ENCODE measurements at places on chromosomes 7 and 10.

DNA sequence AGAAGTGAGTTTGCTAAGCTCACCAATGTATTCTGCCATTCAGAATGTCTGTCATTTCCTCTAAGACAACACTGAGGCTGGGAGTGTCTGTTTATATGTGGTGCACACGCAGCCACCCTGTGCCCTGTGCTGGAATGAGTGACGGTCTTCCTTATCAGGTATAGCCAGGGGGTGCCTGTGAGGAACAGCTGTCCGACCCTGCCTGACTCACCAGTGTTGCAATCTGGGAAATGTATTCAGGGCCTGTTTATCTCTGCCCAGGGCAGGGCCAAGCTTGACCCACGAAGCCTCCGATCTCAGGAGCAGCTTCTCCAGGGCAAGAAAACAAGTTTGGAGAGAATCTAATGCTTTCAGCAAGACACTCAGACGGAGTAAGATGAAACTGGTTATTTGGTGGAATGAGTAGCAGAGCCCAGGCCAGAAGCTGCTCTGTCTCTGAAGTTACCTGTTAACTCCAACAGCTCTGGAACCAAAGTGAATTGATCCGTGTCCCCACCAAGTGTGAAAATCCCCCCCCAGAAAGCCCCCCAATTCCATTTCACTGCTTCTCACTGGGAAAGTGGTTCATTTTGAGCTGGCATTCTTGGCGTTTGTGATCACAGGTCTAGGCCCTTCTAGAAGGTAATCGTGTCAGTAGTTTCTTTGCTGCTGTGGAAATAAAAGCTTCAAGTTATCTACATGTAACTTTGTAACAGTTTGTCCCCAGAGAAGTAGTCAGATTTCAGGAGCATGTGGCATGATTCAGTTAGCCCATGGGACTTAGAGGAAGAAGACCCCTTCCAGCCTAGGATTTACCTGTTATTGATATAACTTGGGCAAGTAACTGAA, 6.1 kb upstream of the UBE2H start:
- DNase-seq = no peak

GRCh38 chr10:44935966-44936295, 23.7 kb upstream of the RASSF4 start:
- DNase-seq = no peak

- DNase-seq = no peak
Observed at GRCh38 chr10:69382382-69383117, 34.2 kb downstream of the TACR2 start.

- no peak for DNase-seq
Observed at GRCh38 chr10:74083304-74083703, 67.3 kb downstream of the AP3M1 start.

Measured in DMS79 treated with DMSO at 0.1 percent for 48 hours (cell line).